Stimulated activated CD4-positive, alpha-beta T cell treated with anti-CD3 and anti-CD28 coated beads, TNF-alpha, amount 100 ng/mL, for 24 hours (primary cell): ENCODE measurements at places on chromosomes 4 and X.

DNA sequence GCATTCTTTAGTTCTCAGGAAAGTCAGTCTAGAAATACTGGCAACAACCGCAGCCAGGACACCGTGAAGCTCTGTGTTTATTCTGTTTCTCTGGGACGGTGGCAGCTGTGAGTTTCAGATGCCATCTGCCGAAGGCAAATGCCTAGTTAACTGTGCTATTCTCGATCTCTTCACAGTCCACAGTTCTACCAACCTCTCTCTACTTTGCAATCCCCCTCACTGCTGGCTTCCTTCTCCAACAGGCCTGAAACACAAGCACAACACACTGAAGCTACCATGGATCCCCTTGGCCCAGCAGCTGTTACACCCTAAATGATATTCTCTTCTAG lies 118.8 kb downstream of the ZNF827 start:
- no peak for DNase-seq

DNA sequence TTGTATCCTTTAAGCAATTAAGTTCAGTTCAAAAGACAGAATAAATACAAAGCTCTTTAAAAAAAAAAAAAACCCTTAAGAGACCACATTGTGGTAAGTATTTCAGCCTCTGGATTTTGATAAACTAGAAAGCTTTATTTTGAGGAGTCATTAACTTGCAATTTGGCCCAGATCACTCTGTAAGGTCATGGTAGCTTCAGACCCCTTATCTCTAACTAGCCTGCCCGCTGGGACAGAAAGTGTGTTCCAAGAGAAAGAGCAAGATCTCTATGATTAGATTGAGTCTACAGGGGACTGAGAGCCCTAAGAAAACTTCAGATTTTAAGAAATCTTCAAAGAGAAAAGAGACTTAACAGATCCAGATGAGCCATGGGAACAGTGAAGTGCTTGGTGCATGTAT lies 45.6 kb downstream of the GALNT7 start:
- DNase-seq = no peak

GRCh38 chrX:111123606-111124179 lies 27.7 kb downstream of the PAK3 start:
- no peak for DNase-seq

DNA sequence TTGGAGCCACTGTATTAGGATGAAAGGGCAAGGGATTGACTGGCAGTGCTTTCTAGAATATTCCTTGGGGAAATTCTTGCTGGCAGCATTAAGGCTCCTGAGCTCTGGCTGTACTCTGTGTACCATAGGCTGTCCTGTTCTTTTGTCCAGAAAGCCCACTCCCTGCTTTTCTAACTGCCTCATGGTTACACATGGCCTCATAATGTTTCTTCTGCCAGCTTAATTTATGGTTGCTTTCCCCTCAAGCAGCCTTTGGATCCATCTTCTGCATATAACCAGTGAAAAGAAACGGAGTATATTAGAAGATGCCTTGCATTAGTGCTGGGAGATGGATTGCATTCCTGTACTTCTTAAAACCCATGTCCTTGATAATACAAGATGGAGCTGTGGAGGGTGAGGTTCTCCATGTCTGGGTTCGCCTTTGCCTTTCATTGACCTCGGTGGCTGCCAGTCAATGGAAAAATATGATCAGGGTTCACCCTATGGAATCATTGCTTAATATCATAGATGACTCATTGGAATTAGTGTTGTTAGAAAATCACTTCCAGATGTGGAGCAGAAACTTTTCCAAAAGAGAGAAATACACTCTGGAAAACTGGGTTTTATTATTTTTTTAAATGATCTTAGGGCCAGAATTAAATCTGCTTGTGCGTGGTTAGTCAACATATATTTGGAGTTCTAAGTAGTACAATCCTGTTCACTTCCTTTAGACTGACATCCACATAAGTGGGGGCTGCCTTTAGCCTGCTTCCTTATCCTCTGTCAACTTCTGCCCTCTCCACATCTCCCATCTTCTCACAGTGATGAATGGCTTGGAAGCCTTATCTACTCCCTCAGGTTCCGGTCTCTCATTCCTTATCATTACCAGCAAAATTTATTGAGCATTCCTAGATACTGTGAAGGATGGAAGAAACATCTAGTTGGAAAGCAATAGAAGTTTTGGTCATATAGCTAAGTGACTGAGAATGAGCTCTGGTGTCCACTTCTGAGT lies 24.9 kb downstream of the DOCK11 start:
- no peak for DNase-seq

DNA sequence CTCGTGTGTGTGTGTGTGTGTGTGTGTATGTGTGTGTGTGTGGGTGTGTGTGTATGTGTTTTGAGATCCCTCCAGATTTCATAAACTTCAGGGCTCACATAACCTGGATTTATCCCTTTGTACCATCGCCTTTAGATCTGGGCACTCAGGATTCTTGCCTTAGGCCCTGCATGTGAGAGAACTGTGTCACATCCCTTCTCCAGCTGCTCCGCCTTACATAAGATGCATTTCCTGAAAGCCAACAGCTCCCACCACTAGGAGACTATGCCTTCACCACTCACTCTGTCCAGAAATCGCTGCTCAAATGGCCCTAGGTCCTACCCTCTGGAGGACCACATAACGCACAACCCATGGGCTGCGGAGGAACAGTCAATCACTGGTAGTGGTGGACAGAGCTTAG lies 348.8 kb downstream of the CCSER1 start:
- no peak for DNase-seq

DNA sequence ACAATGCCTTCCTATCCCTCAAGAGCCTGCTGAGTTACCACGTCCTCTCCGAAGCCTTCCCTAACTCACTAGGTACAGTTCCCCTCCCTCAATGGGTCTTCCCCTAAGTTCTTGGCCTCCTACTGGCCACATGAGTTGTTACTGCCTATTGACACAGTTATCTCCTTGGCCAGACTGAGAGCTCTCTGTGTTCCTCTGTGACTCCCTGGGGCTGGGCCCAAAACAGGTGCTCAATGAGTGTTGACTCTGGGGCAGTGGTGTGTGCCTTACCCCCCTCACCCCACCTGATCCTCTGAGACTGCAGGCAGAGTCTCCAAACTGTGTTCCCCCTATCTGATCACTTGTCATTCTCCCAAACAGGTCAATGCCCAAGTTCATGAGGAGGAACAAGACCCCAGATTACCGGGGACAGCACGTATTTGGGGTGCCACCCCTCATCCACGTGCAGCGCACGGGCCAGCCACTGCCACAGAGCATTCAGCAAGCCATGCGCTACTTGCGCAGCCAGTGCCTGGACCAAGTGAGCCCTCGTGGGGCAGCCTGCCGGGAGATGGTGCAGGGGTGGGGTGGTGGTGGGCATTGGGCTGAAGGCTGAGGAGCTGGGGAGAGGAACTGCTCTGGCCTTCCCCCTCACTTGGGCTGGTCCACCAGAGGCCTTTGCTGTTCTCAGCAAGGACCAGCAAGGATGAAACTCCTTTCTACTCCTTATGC lies 72.6 kb downstream of the STARD8 start:
- DNase-seq = no peak

DNA sequence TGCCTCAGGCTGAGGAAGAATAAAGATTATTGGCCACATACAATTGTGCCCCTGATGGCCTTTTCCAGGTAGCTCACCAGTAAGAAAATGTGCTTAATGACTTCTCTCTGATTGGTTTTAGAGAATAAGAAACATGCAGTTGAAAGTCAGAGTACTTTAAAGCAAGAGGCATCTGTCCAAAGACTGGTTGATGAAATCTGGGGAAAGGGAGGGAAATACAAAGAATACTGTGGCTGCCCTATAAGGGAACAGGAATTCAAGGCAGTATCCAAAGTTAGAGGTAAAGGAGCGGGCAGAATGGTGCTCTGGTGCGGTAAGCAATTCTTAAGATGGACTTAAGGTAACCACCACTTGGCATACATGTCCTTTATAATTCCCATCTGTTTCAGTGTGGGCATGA lies 11.4 kb downstream of the PBDC1 start:
- no peak for DNase-seq

GRCh38 chr4:37918653-37919052 lies 27.8 kb downstream of the TBC1D1 start:
- no peak for DNase-seq

DNA sequence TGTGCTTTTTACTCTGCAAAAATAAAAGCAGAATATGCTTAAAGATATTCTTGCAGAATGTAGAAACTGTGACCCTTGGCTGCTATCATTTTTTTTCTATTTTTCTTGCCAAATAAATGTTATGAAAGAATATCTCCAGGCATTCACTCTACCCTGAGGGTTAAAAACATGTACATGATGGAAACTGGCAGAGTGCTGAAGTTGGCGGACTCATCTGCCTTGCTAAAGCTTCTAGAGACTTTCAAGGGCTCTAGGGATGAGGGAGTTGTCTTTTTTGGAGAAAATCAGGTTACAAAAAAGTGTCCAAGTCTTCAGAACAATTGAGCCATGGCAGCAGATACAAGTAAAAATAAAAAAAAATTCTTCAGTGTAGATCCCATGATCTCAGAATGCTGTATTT lies 40.5 kb upstream of the NRK start:
- no peak for DNase-seq

GRCh38 chrX:9390693-9391368 lies 74.0 kb upstream of the TBL1X start:
- DNase-seq = no peak

GRCh38 chrX:154478728-154479622 lies at the start of gene LAGE3:
Gene LAGE3 (minus strand): TSS chrX:154479281. CDS start chrX:154478915, 366 bp downstream.
- DNase-seq = peak; percentile 80

GRCh38 chr4:45745741-45746140 lies 378.1 kb downstream of the GABRG1 start:
- DNase-seq = no peak

DNA sequence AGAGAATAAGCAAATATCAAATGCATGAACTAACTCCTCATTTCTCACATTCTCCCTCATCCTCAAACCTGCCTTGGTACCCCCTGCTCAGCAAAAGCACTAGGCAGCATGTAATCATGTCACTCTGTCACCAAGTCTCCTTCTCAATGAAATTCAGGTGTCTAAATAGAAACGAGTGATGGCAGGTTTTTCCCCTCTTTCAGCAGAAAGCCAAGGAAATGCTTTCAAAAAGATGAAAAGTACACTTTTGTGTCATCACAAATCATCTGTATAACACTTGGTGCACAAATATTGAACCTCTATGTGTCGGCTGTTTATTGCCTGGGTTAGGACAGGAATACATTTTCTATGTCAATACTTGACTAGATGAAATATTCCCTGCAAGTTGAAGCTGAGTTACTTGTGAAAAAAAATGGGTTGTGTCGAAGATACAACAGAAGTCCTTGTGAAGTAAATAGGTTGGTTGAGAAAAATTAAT lies 285.1 kb upstream of the MAGEB18 start:
- DNase-seq = no peak

DNA sequence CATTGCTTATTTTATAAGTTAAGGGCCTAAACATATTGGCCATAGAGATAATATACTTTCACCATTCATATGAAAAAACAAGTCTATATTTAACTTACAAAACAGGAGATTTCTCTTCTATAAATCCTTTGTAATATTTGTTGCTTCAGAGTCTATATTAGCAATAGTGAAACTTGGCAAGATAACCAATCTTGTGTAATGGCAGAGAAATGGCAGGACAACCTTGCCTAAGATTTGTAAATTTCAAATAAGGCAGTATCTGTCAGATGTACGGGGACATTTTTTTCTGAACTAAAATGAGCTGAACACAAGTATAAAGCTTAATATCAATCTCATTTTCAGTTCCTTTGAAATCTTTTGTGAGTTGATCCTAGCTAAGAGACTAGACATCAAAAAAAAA lies 17.8 kb upstream of the CPEB2 start:
- DNase-seq = no peak

- DNase-seq = no peak
These were observed 32.9 kb downstream of the CXCL1 start for GRCh38 chr4:73902038-73902637.

GRCh38 chrX:143768976-143769375 lies 48.4 kb upstream of the SPANXN2 start:
- no peak for DNase-seq

DNA sequence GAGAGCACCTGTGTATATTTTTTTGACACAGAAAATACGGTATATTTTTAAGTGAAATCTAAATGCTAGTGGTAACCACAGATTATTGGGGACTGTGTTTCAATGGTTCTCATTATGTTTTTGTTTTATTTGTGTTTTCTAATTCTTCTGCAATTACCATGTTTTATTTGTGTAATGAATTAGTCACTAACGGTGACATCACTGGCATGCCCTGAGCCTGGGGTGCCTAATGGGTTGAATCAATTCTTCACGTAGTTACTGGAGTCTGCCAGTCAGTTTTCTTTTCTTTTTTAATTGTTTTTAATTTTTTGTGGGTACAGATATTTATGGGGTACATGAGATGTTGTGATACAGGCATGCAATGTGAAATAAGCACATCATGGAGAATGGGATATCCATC lies 168.8 kb downstream of the RELL1 start:
- no peak for DNase-seq

DNA sequence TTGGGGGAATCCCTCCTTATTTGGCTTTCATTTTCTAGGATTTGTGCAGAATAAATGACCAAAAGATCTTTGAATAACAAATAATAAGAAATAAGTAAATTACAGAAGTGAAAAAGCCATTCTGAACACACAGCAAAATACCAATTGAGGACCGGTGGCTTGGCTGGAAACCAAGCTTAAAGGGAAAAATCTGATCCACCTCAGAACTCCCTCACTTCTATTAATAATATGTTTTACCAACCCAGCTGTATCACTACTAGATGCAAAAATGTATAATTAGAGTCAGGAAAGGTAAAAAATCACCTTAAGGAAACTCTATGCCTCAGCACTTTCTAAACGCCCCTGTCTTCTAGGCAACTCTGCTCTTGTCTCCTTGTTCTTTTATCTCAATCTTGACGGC lies 77.3 kb downstream of the TSPAN5 start:
- no peak for DNase-seq

DNA sequence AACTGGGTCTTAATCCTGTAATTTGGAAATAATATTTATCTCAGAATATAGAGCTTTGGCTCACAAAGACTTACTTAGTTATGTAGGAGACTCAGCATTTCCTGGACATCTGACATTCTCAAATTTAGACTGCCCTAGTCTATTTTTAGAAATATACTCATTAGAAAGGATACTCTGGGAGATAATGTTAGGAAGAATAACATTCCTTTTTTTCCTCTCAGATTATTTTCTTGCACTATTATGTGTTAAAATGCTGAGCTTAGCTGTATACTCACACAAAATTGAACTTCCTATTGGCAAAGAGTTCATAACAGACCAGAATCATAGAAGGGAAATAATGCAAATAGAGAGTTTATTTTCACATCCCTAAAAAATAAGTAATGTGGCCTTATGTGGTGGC lies 1424.9 kb upstream of the PCDH7 start:
- DNase-seq = no peak

DNA sequence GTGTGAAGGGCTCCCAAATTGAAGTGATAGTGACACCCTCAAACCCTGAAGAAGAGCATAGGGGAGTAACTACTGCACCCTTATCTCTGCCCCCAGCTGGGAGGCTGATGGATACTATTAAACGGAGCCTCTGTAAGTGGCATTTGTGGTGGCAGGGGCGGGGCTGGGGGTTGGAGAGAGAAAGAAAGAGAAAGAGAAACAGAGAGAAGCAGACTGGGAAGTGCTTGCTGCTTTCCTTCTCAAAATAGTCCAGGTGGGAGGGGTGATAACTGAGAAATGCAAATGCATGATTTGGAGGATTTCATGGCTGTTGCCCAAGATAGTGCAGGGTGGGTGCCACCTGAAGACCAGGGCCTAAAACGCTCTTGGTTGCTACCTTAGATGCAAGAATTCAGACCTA lies 253.5 kb upstream of the GATB start:
- DNase-seq = peak; percentile 15

GRCh38 chr4:8639777-8640720 lies 47.5 kb downstream of the CPZ start:
- no peak for DNase-seq

- DNase-seq = no peak
These were observed 91.3 kb upstream of the WDR44 start for GRCh38 chrX:118254611-118255010.

- DNase-seq = no peak
These were observed at the start of gene DCHS2 for GRCh38 chr4:154491341-154492271. Gene DCHS2 (minus strand): TSS chr4:154491799. CDS start chr4:154491355, 444 bp downstream.
